Bronchial epithelial cell (primary cell): ENCODE measurements at places on chromosomes 6 and 20.

DNA sequence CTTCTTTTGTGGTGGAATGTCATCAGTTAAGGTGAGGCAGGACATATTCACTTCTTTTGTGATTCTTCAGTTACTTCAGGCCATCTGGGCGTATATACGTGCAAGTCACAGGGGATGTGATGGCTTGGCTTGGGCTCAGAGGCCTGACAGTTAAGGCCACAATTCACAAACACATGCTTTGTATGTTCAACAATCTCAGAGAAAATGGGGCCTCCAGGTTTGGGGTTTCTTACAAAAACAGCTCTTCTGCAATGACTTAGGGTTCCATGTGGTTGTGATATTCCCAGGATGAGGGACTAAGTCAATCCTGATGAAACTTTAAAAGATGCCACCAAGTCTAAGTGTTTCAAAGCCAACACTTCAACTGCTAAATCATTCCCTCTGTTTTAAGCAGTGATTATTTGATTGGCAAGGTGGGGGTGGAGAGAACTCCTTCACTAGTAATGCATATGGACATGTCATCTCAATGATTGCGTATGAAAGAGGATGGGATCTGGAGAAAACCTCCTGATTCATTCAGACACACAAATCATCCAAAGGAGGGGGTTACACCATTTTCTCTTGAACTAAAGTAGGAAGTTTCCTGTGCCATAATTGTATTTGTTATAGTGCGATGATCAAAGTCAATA is 41.7 kb upstream of the HEY2 start:
- no peak for DNase-seq

DNA sequence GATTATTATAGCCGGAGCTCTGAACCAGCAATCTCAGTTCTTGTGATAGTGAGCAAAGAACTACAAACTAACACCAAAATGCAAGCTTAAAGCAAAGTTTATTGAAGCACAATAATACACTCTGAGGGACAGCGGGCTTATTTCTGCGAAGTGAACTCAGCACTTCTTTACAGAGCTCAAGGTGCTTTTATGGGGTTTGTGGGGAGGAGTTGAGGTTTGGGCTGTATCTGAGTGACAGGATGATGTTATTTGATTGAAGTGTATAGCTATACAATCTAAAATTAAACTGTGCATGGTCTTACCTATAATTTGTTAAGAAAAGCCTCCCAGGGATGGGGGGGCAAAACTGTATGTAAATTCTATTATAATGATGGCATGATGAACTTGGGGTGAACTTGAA is 1.0 kb upstream of the HFE start:
- DNase-seq: no peak

DNA sequence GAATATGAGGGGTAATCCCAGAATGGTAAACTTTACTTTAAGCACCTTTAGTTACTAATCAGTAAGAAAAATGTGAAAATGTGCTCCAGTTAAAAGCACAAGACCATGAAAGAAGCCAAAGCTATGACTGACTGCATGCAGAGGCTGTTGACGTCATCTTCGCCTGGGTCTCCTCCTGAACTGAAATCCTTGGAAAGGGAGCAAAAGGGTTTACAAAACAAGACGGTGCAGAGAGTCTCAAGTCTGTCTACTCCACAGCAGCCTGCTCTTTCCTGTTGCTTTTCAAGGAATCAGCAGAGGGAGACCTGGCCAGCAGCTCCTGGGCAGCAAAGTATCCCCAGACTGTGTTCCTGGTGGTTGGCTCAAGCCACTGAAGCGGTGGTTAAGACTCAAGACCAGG is 10.2 kb downstream of the FKBP1A start:
- DNase-seq: no peak

DNA sequence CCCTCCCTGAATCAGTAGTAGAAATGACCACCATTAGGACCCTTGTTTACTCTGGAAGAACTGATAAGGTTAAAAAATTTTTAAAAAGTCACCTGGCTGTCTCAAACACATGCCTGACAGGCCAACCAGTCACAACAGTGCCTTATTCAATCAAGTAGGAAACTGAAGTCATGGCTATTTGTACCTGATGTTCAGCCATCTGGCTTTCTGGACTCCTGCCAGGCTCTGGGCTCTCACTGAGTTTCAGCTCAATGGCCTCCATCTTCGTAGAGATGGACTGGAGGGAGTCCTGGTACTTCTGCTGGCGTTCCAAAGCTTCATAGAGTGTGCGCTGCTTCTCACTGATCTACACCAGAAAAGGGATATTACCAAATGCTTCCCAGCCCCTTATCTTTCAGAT is 343.8 kb downstream of the SYNE1 start:
- DNase-seq: no peak

DNA sequence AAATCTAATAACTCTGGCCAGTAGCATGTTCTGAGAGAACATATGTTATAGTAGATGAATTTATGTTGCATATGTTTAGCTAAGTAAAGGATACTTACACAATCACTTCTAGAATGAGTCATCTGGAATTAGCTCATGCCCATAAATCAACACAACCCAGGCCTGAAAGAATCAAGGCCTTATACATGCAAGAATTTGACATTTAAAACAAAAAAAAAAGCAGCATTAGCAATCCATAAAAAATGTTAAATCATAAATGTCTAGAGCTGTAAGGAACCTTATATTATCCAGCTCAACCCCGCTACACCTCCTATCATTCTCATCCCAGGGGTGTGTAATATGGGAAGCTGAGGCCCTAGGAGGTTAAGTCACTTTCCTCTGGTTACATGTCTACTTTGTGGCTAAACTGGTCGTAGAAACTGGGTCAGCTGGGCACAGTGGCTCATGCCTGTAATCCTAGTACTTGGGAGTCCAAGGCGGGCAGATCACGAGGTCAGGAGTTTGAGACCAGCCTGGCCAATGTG is 105.2 kb upstream of the CARMIL1 start:
- DNase-seq: peak; percentile 96

DNA sequence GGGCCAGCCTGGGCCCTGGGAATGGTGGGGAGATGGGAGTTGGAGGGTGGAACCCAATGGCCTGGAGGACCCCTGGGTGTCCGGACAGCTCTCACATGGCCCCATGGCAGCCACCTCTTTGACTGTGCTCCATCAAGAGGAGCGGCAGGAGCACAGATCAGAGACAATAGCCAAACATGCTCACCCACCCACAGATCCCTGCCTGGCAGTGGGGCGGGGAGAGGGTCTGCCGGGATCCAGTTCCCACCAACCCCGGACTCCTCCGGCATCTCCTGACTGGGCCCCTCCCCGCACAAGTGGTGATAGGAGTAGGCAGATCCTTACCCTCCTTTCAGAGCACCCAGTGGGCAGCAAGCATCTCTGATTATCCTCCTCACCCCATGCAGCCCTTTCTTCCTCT is 31.9 kb upstream of the MRPS18A start:
- no peak for DNase-seq

DNA sequence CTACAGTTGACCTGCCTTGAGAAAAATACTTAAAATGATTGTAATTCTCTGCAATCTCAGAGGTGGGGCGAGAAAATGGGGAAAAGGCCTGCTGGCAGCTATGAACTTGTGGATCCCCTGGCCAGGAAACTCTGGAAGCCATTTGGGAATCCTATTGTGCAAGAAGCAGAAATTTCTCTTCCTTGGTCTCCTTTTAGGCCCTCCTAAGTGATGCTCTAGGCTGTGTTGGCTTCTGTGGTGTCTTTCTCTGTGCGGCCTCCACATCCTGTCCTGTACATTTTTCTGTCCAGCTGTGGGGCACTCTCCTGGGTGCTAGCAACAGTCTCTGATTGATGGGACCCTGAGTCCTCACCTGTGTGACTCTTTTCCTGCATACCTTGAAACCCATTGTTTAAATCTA is 290.9 kb downstream of the FARS2 start:
- no peak for DNase-seq

GRCh38 chr20:58023346-58023745 is 205.1 kb downstream of the ANKRD60 start:
- no peak for DNase-seq

- no peak for DNase-seq
Measured at GRCh38 chr6:70424291-70424690, 11.0 kb downstream of the FAM135A start.

- DNase-seq: no peak
Measured at GRCh38 chr6:139381216-139381865, 6.9 kb upstream of the CITED2 start.

GRCh38 chr6:165292657-165293056 is 16.7 kb downstream of the C6orf118 start:
- DNase-seq: no peak

- peak; percentile 64 for DNase-seq
Measured at GRCh38 chr6:42424906-42425474, 26.7 kb downstream of the TRERF1 start.

- no peak for DNase-seq
Measured at GRCh38 chr20:39850246-39850645, 838.8 kb downstream of the MAFB start.

- no peak for DNase-seq
Measured at GRCh38 chr20:59575216-59575615, 29.1 kb upstream of the PHACTR3 start.

DNA sequence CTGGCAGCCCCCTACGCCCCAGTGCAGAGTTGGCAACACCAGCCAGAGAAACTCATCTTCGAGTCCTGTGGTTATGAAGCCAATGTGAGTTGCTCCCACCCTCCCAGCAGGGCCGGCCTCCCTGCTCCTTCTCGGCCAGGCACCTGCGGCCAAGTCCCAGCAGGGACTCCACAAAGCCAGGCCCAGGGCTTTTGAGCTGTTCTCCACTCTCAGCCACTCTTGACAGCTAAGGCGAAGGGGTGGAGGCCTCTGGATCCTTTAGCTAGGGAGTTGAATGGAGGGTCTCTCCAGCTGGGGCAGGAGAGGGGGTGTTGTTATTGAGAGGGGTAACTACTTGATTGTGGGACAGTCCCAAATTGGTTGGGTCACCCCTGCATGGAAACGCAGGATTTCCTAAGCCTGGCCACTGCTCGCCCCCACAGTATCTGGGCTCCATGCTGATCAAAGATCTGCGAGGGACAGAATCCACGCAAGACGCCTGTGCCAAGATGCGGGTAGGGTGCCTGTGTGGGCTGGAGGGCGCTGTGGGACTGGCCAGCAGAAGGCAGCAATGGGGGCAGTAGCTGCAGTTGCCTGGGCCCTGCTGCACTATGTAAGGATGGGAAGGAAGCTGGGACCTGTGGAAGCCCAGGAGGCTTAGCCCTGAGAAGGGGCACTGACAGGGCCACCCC is 58.3 kb downstream of the TCP11 start:
- no peak for DNase-seq

- DNase-seq: no peak
Measured at GRCh38 chr6:158374020-158374419, 61.8 kb downstream of the TULP4 start.

GRCh38 chr6:139863346-139863745 is 488.9 kb upstream of the CITED2 start:
- DNase-seq: no peak

DNA sequence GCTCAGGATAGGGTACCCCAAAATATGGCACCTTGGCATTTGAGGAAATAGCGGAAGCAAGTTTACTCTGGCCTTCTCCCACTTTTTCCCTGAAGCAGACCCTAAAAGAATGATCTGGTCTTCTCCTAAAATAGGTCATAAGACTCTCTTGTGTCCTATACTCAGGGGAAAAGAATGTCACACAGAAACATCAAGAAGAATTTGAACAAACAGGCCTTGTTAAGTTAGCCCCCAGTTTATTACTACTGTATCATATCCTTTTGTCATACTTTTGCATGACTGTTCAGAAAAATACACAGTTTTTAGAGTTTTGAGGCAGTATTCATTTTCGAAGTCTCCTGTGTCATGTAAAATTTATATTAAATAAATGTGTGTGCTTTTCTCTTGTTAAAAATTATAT is 12.5 kb downstream of the TAAR2 start:
- no peak for DNase-seq

GRCh38 chr20:6956056-6956455 is 188.6 kb downstream of the BMP2 start:
- DNase-seq: peak; percentile 63

DNA sequence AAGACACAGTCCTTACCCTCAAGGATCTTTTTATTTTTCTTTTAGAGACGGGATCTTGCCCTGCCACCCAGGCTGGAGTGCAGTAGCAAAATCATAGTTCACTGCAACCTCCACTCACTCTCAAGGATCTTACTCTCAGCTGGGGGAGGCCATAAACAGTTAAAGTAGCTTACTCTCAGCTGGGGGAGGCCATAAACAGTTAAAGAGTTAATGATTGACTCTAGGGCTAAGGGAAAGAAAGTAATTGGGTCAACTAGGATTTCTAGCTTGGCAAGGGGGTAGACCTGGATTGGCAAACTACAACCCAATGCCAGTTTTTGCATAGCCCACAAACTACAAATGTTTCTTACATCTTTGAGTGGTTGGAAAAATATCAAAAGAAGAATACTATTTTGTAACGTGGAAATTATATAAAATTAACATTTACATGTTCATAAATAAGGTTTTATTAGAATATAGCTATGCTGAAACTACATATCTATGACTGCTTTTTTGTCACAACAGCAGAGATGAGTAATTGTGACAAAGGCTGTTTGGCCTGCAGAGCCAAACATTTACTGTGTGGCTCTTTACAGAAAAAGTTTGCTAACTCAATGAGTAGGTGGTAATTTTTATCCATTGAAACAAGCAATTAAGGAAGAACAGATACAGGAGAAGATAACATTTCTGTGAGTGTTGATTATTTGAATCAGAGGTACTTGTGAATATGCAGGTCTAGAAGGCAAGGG is 46.4 kb downstream of the PTPRA start:
- peak; percentile 7 for DNase-seq

GRCh38 chr6:146434732-146435390 is 108.8 kb upstream of the RAB32 start:
- DNase-seq: no peak

DNA sequence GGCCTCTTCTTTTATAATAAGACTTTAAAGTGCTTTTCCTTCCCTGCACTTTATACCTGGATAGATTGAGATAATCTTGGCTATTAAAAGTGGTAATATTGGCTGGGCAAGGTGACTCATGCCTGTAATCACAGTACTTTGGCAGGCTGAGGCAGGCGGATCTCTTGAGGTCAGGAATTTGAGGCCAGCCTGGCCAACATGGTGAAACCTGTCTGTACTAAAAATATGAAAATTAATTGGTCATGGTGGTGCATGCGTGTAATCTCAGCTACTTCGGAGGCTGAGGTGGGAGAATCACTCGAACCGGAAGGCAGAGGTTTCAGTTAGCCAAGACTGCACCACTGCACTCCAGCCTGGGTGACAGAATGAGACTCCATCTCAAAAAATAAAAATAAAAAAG is 197.1 kb upstream of the RGS17 start:
- peak; percentile 89 for DNase-seq

- no peak for DNase-seq
Measured at GRCh38 chr6:112409311-112409710, 62.2 kb downstream of the RFPL4B start.
